OCI-LY7 (cell line): ENCODE measurements at places on chromosomes 7 and 10. TPM values are rescaled to one million over a fixed set of nuclear protein-coding genes. Genes with fewer than 3 reads are reported as not detected.

DYDC2 gene
- total RNA-seq: not detected in 2 replicates

GRCh38 chr7:3019801-3020200, 23.9 kb downstream of the CARD11 start:
- DNase-seq: no peak

DNA sequence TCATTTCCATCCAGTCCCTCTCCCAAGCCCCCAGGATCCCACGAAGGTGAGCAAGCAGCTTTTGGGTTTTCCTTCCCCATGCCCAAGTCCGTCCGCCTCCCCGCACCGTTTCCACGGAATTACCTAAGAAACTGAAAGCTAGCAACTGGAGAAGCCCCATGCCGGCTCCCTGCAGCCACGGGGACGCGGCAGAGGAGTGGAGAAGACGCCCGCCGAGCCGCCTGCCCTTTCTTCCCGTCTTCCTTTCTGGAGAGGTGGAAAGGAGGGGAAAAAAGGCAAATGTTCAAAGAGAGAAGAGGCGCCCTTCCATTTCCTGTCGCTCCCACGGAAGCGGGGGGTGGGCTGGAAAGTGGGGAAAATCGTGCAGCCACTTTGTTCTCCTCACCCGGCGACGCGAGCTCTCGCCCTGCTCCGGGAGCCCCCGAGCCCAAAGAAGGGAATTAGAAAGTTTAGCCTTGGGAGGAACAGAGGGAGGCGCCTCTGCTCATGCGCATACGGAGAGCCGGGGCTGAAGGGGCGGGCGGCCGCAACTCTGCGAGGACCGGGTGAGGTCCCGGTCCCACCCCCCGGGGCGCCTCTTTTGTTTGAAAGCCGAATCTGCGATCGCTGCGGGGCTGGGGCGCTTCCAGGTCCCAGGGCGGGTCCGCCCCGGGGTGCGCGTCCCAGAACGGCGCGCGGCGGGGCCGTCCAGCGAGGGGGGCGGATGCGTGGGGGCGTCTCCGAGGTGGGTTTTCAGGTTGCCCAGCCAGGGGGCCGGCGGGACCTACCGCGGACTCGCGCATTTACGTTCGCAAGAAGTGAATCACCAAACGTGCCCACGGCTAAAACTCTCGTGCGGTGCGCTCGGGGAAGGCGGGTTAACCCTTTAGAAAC, at the start of gene LAMB1:
TSS of gene LAMB1 (minus strand) at position 436 of the 873 bp plus-strand sequence. CDS start at position 160, 276 bp downstream.
- no peak for DNase-seq

DNA sequence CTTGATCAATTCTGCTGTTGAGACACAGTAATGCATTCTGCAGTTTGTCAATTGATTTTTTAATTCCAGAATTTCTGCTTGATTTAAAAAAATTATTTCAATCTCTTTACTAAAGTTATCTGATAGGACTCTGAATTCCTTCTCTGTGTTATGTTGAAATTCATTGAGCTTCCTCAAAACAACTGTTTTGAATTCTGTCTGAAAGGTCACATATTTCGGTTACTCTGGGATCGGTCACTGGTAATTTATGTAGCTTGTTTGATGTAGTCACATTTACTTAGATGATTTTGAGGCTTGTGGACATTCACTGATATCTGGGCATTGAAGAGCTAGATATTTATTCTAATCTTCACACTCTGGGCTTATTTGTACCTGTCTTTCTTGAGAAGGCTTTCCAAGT, 67.2 kb upstream of the NME8 start:
- DNase-seq: no peak

DNA sequence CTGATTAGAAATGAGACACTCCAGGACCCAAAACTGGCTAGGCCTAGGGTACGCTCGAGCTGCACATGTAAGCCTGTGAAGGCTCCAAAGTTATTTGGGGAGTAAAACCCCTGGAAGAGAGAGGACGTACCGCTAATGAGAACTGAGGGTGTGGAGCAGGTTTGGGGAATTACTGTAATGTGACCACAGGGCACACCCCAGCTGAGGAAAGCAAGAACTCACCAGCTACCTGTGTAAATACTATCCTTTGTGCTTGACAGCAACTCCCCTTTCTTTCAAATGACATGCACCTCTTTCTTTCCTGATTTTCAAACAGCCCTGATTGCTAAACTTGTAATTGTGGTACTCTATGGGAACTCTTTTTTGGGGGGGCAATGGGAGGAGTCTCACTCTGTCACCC, 147.2 kb downstream of the JAZF1 start:
- no peak for DNase-seq
